ENCODE measurements at places on chromosomes 1 and 21.

DNA sequence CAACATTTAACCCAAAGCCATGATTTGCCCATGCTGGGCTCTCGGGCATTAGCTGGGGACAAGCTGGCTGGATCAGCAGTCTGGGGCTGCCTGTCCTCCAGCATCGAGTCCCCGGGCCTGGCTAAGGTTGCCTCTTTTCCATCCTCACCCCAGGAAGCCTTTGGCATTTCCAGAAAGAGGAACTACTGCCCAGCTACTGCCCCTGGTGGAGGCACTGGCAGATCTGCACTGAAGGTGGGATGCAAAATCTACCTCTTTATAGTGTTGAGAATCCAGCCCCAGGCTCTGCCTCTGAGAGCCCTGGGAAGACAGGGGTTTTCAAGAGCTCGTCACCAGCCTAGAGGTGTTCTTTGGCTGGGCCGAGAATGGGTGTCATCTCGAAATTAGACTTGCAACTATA, 635.9 kb downstream of the MATN1 start:
- no peak for DNase-seq

GRCh38 chr1:30807318-30808066, 49.9 kb upstream of the LAPTM5 start:
- DNase-seq = no peak

GRCh38 chr1:227297073-227297793, 21.1 kb downstream of the CDC42BPA start:
- DNase-seq = no peak

- no peak for DNase-seq
Observed at GRCh38 chr1:34906756-34907155, 22.7 kb downstream of the DLGAP3 start.

DNA sequence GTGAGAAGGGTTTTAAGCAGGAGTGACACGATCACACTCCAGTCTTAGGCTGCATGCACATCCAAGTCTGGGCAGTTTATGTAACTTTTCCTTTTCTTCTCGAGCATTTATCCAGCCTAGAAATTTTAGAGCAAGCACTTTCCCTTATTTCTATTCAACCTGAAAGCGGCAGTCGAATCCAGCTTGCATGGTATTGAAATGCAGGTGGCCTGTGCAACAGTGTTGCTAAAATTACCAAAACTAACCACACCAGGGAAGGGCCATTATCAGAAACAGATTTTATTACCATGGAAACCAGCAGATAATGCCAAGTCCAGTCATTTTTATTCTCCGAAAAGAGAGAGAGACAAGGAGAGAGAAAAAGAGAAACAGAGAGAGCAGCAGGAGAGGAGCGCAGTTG, 179.9 kb upstream of the ZC3H12A start:
- DNase-seq = no peak

DNA sequence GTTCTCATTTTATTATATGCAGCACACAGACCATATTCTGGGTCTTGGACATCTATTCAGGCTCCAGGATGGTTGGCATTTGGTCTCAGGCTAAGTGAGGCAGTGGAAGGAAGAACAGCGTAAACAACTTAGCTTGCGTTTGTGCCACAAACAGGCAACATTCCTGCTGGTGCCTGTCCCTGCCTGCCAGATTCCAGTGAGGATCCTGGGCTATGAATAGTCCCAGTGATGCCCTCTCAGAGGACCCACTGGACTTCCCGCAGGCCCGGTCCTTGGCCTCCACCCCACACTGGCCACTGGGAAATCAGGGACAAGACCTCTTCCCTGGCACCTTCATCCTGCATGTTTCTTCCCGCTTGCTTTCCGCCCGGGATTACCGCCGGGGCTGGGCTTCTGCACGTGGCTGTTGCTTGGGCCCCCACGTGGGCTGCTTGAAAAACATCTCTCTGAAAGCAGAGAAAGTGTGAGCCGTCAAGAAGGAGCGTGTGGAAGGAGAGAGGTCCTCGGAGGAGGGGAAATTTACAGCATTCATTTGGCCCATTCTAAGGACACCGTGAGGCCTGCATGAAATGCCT, 145.1 kb upstream of the WNT4 start:
- no peak for DNase-seq

DNA sequence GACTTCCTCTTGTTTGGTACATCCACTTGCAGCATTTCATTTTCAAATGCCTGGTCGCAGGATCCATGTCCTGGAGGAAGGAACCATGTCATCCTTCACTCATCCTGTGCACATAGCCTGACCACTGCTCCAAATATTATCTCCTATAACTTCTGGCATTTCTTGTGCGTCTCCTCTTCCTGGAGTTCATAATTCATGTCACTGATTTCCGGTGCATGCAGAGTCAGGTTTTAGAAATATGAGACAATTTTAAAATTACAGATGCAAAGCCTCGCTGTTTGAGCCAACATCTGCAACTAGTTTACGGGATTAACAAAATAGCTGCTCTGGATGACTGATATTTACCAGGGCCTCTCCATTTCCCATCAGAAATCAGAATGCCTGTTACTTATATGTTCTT, 268.1 kb downstream of the DNM3 start:
- DNase-seq = no peak

GRCh38 chr1:229694053-229694693, 68.1 kb downstream of the URB2 start:
- no peak for DNase-seq

DNA sequence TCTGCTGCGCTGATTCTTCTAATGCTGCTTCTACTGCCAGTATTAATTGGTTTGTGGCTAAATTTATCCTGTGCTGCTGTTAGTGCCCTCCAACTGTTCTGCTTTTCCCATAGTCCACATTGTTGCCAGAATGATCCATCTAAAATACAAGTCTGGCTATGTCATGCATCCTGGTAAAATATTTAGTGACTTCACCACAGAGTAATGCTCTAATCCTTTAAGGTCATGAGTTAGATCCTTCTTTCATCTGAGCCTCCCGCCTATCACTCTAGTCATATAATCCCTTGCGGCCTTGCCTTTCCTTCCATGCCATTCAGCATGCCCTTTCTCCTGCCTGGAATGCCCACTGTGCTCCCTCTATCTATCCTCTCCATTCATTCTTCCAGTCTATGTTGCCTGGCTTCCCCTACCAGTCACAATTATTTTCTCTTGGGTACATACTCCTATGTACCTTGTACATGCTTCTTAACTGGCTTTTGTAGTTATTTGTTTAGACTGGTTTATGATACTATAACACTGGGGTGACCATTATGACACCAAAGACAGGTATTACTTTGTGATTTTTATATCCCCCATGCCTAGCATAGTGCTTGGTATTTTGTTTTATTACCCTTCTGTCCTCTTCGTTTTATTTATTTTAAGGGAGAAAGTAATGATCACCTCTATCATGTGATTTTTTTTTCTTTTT, 144.0 kb downstream of the MAGI3 start:
- DNase-seq = no peak

- no peak for DNase-seq
Observed at GRCh38 chr21:27275294-27275927, 308.5 kb upstream of the ADAMTS5 start.

- DNase-seq = no peak
Observed at GRCh38 chr1:112011202-112011601, 21.7 kb upstream of the KCND3 start.

- no peak for DNase-seq
Observed at GRCh38 chr1:110160538-110161100, 10.3 kb downstream of the SLC6A17 start.

- no peak for DNase-seq
Observed at GRCh38 chr1:206941766-206942418, 4.4 kb downstream of the PIGR start.

DNA sequence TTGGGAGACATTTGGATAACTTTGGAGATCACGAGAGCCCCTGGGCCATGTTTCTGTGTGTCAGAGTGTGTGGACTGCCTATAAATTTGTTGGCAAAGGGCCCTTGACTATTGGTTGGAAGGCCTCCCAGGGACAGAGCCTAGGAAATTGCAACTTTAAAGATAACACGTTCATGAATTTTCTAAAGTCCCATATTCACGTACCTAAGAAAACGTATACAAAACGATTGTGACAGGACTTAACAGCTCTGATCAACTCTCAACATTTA, 55.8 kb downstream of the DOP1B start:
- DNase-seq = no peak

- DNase-seq = no peak
Observed at GRCh38 chr1:167431261-167431908, 86.9 kb downstream of the CD247 start.

GRCh38 chr1:230976825-230977747, 1.6 kb downstream of the TTC13 start:
- DNase-seq = no peak

- DNase-seq = no peak
Observed at GRCh38 chr1:100075773-100076172, 57.0 kb downstream of the SASS6 start.

- DNase-seq = no peak
Observed at GRCh38 chr21:14942801-14943490, 121.9 kb downstream of the NRIP1 start.

DNA sequence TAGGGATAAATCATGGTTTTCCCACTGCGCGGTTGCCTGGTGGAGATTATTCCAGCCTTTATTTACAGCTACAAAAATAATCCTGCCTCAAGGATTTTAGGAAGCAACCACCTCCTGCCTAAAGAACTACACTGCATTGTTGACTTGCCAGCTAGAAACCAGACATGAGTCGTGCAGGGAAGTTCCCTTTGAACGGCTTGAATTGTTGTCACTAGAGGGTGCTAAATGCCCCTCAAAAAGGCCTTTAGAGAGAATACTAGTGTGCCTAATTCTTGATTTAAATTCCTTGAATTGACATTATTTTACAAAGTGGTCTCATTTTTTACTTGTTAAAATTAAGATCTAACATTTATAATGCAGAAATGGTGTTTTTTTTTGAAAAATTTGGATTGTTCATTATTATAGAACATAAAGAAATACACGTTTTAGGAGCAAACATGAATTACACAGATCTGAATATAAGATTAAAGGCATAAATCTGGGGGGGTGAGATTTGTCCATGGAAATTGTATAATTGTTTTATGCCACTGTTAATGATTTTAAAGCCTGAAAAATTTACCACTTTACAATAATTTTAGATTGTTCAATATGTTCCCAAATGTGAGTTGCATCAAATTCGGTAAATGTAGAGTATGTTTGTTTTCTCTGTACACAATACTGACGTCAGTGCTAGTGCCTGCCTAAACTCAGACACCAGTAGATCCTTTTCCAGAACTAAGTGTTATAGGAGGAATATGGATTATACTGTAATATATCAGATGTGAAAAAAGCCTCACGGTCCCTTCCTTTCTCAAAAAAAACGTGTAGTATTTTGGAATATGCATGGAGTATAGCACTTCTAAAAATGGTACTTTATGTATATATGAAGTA, 7.6 kb upstream of the ERG start:
- no peak for DNase-seq

GRCh38 chr1:172578586-172578985, 45.6 kb downstream of the SUCO start:
- DNase-seq = no peak

DNA sequence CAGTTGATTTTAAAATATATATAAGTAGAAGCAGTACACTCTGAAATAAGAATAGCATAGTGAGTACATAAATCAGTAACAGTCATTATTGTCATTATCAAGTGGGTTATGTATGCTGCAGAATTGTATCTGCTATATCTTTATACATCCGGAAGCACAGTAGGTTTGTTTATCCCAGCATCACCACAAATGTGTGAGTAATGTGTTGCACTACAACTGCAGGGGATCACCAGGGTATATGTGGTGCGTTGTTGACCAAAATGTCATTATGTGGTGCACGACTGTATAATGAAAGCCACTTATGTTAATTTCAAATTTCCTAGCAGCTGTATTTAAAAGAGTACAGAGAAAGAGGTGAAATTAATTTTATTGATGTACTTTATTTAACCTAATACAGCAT, 87.7 kb upstream of the GADD45A start:
- DNase-seq = no peak

DNA sequence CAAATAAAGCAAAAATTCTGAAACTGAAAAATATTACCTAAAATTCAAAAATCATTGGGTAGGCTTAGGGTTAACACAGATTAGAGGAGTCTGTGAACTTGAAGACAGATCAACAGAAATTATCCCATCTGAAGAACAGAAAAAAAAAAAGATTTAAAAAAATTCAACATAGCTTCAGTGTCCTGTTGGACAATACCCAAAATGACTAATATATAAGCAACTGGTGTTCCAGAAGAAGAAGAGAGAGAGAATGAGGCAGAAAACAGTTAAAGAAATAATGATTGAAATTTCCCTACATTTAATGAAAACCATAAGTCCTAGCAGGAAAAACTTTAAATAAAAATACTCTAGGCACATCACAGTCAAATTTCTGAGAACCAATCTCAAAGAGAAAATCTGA, 31.5 kb downstream of the TMCO1 start:
- no peak for DNase-seq

DNA sequence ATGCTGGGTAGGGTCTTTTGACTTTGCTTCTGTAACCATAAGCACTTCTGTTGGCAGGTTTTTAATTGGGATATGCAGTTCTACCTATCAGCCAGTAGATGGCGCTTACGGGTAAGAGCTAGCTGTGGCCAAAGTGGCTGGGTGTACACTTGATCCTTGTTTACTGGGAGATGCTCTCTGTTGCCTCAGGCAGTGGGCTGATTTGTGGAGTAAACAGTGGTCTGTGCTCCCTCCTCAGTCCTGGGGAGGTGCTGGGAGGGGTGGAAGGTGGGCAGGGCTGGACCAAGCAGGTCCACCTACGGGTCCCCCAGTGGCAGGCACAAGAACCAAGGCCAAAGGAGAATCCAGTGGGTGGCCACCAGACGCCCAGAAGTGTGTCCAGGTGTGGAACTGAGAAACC, 43.4 kb downstream of the RALGPS2 start:
- DNase-seq = peak; percentile 1

DNA sequence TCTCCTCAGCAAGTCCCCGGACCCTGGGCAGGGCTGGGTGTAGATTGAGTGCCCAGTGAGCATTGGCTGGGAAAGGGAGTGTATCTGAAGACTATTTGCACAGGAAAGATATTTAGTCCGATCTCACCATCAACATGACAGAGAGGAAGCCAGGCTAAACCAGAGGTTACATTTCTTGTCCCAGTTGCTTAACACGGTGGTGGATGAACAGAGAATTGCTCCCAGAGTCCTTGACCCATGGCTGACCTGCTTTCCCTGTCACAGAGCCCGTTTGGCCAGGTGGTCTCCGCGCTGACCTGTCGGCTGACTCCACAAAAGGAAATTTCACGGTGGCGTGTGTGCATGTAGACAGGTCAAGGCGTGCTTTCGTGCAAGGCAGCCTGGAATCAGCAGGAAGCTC, 83.5 kb downstream of the BEND5 start:
- DNase-seq = no peak

- no peak for DNase-seq
Observed at GRCh38 chr1:222250376-222250775, 297.5 kb downstream of the HHIPL2 start.

- DNase-seq = no peak
Observed at GRCh38 chr1:104720741-104721140, 971.0 kb downstream of the AMY1C start.

- no peak for DNase-seq
Observed at GRCh38 chr21:46115441-46116188, 17.7 kb downstream of the COL6A2 start.

DNA sequence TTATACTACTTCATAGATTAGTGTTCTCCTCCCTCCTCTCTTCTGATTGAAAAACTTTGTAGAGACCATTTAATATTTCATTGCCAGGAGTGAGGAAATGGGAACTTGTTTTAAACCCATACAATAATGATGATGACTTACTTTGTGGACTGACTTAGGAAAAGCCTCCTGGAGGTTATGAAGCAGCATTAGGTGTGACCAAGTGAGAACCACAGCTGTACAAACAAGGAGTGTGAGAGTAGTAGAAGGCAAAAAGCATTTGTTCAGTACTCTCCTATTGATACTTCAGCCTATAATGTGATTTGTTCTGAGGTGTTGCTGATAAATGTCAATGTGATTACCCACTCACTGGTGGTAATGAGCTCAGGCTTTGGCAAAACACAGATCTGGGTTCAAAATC, 8.4 kb downstream of the TIPRL start:
- no peak for DNase-seq

Data from stimulated activated CD8-positive, alpha-beta memory T cell treated with anti-CD3 and anti-CD28 coated beads, Interleukin-15, amount 100 ng/mL, for 48 hours (primary cell).